Tongue (tissue), 3 donors: ENCODE measurements at places on chromosomes 11 and 22. TPM values are rescaled to one million over a fixed set of nuclear protein-coding genes. Genes with fewer than 3 reads are reported as not detected.

GRCh38 chr11:127252321-127252720 lies 251.8 kb upstream of the KIRREL3 start:
- peak; percentile 15 for DNase-seq

GRCh38 chr22:47178339-47178738 lies 415.9 kb downstream of the TBC1D22A start:
- DNase-seq = no peak

Gene ASRGL1
- total RNA-seq = 9.0 TPM

- no peak for DNase-seq
These were observed 223.9 kb upstream of the FOLH1 start for GRCh38 chr11:49432242-49432848.

- DNase-seq = peak; percentile 92
These were observed 200.9 kb downstream of the MYO18B start for GRCh38 chr22:25942856-25943411.

Gene PRG3
- 0.41 TPM for total RNA-seq

DNA sequence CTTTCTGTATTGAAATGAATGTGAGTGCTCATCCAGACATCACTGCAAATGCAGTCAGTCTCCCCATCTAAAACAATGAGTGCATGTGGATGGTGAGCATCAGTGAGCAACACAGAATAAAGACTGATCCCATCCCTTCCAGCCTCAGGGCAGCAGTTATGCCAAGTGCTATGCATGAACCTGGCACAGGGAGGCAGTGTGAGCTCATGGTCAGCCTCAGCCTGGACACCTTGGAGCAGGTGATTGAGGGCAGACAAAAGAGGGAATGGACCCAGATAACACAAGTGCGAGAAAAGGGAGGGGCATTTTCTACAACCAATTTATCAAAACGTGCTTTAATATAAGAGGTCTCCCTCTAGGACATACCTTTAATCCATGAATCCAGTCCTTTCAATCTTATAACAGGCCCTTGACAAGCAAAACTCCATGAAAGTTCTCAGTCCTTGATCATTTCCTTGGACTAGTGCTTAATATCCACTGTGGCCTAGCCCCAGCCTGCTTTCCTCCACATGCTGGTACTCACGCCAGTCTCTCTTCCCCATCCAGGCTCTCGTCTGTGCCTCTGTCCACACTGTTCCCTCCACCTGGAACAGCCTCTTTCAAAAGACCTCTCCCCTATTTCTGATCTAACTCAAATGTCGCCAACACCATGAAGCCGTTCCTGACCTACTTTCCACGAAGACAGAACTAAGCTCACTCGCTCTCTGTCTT lies 50.5 kb upstream of the LRRC55 start:
- peak; percentile 18 for DNase-seq

GRCh38 chr22:41647771-41648170 lies 26.7 kb downstream of the XRCC6 start:
- DNase-seq = no peak

Gene DDIAS
- 3.7 TPM for total RNA-seq

Gene C11orf52
- total RNA-seq = 1.8 TPM

DNA sequence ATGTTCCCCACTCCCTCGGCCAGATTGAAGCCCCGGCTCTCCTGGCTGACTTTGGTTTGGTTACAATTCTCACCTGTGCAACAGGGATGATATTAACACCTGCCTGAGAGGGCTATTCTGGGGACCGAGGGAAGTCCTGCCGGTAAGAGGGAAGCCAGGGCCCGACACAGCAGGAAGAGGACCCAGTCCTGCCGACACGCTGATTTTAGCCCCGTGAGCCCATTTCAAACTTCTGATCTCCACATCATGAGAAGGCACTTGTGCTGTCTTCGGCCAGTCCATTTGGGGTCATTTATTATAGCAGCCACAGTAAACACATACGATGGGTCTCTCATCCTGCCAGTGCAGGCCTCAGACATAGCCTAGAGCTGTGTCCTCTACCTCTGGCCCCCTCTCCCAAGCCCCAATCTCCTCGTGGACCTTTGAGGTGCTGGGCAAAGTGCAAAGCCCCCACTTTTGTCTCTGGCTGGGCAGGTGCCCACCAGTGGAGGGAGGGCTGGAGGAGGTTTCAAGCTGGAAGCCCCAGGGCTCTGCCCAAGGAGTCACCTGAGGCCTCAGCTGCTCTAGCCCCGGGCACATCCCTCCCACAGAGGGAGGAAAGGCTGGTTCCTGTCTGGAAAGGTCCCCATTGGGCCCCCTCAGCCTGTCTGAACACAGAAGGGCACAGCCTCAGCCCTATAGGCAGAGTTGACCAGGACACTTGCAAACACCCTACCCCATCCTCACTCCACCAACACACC lies 59.1 kb upstream of the FGF3 start:
- DNase-seq = no peak

- DNase-seq = no peak
These were observed 154.8 kb downstream of the ENTHD1 start for GRCh38 chr22:39738746-39739145.

- DNase-seq = peak; percentile 30
These were observed 76.4 kb downstream of the YAP1 start for GRCh38 chr11:102186551-102187191.

Gene PHOX2A
- not detected for total RNA-seq

GRCh38 chr22:42155053-42155543 lies 24.5 kb upstream of the CYP2D6 start:
- no peak for DNase-seq

GRCh38 chr22:49417326-49417725 lies 410.3 kb downstream of the BRD1 start:
- DNase-seq = no peak

GRCh38 chr11:31141789-31142188 lies 227.8 kb downstream of the DCDC1 start:
- no peak for DNase-seq

DNA sequence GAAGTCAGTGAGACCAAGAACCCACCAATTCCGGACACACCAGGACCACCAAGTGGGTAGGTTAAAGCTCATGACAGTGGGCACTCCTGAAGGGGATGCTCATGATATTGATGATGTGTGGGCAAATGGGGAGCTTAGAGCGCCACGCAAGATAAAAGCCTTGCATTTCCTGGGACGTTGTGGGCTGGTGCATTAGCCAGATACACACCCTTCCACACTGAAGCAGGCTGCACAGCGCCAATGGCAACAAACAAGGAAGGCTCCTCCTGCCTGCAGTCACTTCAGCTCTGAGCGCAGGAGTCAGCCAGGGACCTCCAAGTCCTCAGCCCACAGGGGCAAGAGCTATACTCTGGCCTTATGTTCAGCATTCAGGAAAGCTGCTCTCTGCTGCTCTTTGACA lies 20.6 kb downstream of the TMEM218 start:
- DNase-seq = no peak

Gene TNNT3
- total RNA-seq = 5,696 TPM

- no peak for DNase-seq
These were observed 125.3 kb upstream of the TIMP3 start for GRCh38 chr22:32676191-32676590.

GRCh38 chr11:75894036-75894585 lies 79.1 kb downstream of the UVRAG start:
- no peak for DNase-seq
